Kasumi-1 (cell line): ENCODE measurements at places on chromosomes 2 and 18.
A peak's percentile ranks its signal among the peaks of the same experiment; 100 is the strongest.

DNA sequence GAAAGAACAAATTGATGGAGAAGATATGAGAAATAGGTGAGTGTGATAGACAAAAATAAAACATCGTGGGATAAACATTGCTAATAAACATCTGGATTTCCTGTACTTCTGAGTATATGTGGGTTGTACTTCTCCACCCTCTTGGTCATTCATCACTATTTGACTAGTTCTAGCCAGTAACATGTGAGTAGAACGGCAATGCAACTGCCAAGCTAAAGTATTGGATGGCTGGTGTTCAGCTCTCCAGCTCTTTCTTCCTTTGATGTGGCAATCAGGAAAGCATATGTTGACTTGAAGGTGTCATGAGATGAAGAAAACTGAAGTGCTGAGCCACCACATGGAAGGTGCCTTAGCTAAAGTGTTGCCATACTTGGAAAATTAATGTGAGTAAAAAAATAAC, 144.9 kb downstream of the SCG2 start:
- DNase-seq: no peak

DNA sequence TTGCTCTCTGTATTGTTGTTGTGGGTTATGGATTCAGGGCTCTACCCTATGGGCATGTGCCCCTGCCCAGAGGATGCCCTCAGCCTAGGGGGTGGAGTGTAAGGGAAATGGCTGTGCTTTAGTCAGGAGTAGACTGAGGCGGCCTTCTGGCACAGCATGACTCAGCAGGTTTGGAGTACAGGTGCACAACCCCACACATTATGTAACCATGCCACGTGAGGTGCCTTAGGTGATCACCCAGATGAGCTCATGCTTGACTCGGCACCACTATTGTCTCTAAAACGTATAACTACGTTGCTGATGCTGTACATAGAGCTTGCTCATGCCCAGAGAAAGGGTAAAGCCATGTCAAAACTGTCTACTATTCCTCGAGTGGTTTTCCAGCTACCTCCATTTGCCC, 48.3 kb upstream of the ZC3H15 start:
- DNase-seq: no peak

DNA sequence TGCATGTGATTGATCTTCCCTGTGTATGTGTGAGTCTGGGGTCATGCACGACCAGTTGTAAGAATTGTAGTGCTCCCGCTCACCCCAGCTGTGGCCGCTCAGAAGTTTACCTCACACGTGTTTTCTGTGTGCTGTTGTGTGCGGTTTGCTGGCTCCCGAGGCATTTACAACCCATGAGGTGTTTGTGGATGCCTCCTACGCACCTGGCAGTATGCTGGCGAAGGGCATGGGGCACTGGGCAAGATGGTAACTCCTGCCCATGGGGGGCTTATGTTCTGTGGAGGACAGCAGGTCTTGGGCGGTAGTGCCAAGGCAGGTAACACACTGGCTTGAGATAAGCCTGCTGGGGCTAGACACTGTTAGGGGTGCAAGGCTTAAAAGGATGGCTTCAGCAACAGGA, 102.6 kb upstream of the HS6ST1 start:
- no peak for DNase-seq

DNA sequence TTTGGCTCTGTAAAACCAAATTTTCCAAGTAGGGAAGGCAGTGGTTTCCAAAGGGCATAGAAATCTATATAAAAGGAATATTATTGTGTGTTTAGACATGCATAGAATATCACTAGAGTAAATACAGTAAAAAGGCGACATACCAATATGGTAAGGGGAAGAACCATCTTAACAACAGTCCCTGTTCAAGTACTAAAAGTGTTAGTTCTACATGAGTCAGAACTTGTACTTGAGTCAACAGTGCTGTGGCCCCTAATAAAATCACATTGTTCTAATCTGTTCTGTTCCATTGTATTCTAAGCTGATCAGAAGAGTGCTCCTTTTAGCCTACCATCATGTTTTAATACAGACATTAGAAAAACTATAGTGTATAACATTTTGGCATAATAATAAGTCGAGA, 36.1 kb upstream of the TNFRSF11A start:
- no peak for DNase-seq

DNA sequence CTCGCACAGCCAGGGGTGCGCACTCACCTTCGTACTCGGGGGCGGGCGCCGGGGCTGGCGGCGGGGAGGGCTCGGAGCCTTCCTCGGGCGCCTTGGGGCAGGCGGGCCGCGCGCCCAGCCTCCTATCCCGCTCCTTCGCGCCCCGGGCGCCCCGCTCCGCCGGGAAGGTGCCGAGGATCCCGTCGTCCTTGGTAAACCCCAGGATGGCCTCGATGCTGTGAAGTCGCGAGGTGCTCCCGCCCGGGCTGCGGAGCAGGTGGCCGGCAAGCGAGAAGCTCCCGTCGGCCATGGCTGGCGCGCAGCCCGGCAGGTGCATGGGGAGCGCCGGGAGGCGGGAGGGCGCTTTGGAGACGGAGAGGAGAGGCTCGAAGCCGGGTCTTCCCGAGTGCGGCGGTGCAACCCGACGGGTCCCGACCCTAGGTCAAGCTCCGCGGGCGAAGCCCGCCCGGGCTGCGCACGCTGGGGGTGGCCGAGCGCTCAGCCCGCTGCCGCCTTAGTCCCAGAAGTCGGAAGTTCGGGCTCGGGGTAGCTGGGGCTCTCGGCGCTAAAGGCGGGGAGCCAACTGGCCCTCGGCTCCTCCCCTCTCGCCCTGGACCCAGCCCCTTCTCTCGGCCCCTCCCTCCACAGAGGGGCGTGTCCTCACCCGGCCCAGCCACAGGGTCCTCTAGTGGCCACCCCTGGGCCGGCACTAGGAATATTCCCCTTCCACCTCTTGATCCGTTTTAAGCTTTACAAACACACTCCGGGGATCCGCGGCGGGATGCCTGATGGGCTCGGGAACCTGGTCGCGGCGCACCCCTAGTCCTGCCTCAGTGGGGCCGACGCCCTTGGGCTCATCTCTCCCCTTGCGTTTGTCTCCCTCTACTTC, at the start of gene RAX:
RAX (minus strand) TSS at position 564 of the 868 bp plus-strand sequence; CDS start at position 316, 248 bp downstream.
- no peak for DNase-seq

GRCh38 chr18:75216212-75216910, 5.8 kb downstream of the TSHZ1 start:
- no peak for DNase-seq

GRCh38 chr2:224546926-224547325, 38.2 kb downstream of the CUL3 start:
- no peak for DNase-seq

DNA sequence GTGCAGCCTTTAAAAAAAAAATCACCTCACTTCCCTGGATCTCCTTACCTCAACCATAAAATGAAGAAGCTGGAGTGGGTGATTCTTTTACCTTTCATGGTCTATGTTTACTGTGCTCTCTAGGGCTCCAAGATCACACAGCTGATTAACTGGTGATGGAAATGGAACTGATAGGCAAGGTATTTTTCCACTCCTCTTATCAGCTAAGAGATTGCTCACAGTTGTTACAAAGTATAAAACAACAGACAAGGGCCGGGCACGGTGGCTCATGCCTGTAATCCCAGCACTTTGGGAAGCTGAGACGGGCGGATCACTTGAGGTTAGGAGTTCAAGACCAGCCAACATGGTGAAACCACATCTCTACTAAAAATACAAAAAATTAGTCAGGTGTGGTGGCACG, 14.5 kb downstream of the RPS27A start:
- no peak for DNase-seq

- DNase-seq: peak; percentile 2
These were observed 282.4 kb upstream of the NETO1 start for GRCh38 chr18:73150199-73150598.

- peak; percentile 82 for DNase-seq
These were observed 106.0 kb downstream of the DTNB start for GRCh38 chr2:25567406-25567805.

DNA sequence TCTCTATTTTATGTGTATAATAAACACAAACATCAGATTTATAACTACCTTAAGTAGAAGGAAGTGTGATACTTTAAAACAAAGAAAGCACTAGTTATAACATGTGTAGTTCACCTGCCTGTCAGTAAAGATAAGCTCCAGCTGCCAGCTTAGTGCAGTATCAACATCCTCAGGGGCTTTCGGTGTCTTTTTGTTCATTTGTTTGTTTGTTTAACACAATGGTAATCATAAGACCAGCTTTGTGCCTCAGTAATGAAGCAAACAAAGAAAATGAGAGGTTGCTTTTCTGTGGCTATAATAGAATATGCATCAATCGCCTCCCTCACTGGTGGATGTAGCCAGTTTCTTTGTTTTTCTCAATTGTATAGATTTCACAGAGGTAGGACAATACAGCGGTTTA, 1499.0 kb upstream of the TMEFF2 start:
- DNase-seq: no peak

- no peak for DNase-seq
These were observed 81.9 kb downstream of the DGKD start for GRCh38 chr2:233436191-233436581.

- no peak for DNase-seq
These were observed 45.3 kb upstream of the VWC2L start for GRCh38 chr2:214365549-214365948.

DNA sequence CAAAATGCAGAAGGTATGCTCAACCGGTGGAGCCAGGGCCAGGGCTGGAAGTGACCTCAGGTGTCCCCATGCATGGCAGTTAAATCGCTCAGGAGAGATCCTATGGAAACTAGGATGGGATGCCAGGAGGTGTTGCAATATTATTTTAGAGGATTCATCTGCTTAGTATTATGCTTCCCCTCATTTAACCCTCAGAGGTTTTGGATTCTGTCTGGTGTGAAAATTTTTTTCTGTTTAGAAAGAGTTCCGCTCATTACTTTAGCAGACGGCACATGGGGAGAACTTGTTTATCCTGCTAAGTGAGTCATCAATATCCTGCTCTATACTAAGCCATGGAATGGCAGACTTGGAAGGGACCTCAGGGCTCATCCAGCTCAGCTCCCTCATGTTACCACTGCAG, 42.5 kb downstream of the TRIB2 start:
- no peak for DNase-seq

DNA sequence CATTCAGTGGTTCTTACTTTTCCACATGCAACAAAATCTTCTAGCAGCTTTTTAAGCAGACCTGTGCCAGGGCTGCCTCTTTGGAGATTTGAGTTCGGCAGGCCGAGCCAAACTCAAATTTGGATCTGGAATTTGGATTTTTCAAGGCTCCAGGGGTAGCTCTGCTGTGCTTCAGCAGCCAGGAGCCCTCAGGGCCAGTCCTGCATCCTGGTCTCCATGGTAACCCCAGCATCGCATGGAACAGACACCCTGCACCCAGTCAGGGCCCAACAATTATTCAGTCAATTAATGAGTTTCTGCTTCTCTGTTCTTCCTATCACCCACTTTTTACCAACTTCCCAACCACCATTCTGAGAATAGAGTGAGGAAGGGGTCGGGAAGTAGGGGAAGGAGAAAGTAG, 30.0 kb downstream of the EN1 start:
- DNase-seq: no peak

DNA sequence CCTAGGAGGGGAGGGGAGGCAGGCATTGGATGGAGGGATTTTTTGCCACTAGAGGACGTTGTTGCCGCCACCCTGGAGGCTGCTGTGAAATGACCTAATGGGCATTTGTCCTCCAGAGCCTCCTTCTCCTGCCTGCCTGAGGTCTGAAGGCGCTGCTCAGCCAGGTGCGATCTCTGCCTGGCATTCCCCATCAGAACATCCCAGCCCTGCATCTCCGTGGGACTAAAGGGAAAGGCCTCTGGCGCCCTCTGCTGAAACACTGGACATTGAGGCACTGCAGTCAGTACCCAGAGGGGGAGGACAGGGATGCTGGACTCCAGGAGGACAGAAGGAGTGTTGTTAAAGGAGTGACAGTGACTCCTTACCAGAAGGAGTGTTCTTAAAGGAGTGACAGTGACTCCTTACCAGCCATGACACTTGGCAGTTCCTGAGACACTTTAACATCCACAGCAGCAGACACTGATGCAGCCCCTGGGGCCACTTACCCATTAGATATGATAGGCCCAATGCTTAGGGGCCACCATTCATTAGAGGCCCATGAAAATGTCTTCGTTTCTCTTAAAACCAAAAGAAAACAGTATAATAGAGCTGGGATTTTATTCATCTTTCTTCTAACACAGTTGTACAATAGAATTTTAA, 17.0 kb downstream of the THNSL2 start:
- peak; percentile 43 for DNase-seq

DNA sequence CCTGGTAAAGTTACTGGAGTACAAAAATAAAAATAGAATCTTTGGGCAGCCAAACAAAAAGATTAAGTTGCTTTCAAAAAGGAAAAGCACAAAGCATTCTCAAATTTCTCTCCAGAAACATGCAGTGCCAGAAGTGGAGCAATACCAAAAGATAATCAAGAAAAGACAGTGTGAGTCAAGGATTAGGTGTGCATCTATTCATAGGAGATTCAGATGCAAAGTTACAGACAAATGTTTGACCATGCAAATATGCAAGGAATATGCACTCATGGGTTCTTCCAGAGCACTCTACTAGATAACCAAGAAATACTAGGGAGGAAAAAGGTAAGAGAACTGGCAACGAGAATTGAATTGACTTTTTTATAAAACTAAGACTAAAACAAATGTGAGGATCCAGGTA, 51.8 kb upstream of the CDH20 start:
- DNase-seq: no peak

DNA sequence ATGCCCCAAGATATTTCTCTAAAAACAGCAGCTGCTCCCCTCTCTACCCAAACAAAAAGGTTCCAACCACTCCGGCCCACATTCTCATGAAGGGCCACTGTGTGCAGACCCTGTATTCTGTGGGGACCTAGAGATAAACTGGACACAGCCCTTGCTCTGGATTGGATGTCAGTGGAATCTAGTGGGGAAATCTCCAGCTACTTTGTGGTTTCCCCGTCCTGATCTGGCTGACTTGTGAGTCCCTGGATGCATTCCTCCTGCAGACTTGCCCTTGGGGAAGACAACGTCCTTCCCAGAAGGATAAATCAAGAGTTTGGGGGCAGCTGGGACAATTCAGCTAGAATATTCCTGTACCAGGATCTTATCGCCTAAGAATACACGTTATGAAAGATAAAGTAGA, 151.1 kb downstream of the FSHR start:
- no peak for DNase-seq

DNA sequence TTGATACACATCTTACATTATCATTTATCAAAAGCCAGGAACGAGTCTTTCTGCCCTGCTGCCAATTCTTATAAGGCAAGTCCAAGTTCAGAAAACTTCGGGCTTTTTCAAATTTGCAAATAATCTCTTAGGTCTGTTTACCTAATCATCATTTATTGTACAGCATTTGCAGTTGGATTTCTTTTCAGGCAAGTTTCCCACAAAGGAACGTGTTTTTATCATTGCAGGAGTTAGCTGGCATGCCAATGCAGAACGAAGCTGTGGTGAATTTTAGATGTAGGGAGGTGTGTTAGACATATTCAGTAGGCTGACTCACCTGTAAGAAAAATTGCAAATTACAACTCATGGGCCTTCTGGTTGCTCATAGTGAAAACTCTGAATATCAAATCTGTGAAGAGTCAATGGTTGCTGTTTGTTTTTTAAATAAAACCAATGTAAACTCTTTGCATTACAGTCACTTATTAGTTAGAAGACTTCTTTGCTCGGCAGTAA, 209.6 kb downstream of the SRBD1 start:
- DNase-seq: no peak

DNA sequence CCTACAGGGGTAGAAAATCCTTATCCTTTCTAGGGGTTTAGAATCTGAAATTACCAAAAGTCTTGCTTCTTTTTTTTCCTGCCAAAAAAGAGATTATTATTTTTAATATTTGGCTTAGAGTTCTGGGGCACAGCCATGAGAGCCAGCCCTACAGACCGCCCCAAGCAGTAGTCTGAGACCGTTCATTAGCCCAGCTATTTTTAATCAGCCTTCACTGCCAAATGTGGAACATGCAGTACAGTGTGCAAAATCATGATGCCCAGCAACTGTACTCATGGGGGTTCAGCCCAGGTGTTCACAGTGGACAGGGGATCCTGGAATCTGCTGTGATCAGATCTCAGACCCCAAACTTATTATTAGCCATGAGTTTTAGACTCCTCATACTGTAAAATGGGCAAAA, 60.4 kb downstream of the GRB14 start:
- no peak for DNase-seq
